ENCODE measurements at places on chromosomes 1 and 21.

GRCh38 chr21:15003463-15004135 lies 61.2 kb downstream of the NRIP1 start:
- no peak for DNase-seq

GRCh38 chr1:16926491-16927073 lies 4.9 kb downstream of the CROCC start:
- DNase-seq, result no peak

GRCh38 chr1:180230416-180230790 lies 339 bp downstream of the LHX4 start:
- DNase-seq, result no peak

- no peak for DNase-seq
These were observed 461.8 kb upstream of the CXADR start for GRCh38 chr21:17051054-17051453.

DNA sequence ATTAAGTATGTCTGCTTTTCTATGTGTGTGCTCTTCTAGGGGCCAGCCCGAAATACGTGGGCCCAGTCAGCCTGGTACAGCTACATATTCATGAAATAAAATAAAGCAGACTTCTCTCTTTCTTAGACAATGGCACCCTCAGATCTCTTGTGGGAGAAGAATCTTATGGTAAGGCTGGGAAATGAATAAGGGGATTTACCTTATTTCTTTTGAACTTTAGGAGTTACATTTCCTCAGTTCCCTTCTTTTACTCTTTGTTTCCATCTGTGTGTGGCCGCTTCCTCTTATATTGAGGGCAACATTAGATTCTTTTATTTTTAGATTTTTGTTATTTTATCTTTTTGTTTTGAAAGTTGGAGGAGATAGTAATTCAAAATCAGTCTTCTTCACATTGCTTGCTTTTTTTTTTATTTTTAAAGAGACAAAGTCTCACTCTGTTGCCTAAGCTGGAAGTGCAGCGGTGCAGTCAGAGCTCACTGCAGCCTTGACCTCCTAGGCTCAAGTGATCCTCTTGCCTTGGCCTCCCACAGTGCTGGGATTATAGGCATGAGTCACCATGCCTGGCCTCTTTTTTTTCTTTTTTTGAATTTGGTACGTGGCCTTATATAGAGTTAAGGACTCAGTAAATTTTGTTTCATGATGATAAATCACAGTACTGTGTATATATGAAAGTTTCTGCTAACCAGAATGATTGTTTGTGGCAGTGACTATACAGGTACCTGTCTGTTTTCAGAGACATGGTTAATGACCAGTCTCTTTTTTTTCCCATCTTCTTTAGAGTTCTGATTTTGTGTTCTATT lies 9.1 kb downstream of the LAMC1 start:
- DNase-seq, result no peak

GRCh38 chr1:7810395-7810794 lies 26.3 kb downstream of the PER3 start:
- no peak for DNase-seq

- no peak for DNase-seq
These were observed 124.7 kb downstream of the RYR2 start for GRCh38 chr1:237166593-237167101.

DNA sequence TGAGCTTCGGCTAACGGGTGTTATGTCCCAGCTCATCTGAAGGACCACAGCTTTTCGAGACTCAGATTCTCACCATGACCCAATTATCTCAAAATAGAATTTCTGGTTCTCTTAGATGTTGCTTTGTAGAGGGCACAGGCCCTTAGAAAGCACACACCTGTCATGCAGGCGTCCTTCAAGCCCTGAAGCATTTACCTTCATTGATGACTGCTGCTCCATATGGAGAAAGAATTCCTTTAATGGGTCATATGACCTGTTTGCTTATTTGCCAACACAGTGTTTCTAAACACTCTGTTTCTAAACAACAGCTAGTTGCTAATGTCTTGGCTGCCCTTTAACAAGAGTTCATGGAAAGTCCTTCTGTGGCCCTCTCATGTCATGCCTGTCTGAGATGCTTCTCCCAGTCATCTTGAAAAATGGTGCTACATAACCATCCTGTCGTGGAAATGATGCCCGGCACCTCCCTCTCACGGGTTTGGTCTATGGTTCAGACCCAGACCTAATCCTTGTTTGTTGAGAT lies 495.7 kb downstream of the KIF26B start:
- no peak for DNase-seq

DNA sequence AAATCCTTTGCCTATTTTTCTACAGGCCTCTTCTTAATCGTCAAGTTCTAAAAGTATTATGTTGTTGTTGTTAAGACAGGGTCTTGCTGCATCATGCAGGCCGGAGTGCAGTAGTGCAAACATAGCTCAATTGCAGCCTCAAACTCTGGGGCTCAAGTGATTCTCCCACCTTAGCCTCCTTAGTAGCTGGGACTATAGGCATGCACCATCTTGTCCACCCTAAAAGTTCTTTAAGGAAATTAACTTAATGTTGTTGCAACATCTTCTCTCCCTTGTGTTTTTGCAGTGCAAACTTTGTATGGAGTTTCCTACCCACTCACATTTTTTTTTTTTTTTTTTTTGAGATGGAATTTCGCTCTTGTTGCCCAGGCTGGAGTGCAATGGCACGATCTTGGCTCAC lies 4.1 kb upstream of the VHLL start:
- no peak for DNase-seq

- no peak for DNase-seq
These were observed 296.3 kb downstream of the SMYD3 start for GRCh38 chr1:246210756-246211155.

GRCh38 chr1:221736714-221737113 lies 5.2 kb downstream of the DUSP10 start:
- no peak for DNase-seq

GRCh38 chr21:46205766-46206162 lies 21.5 kb upstream of the SPATC1L start:
- no peak for DNase-seq

DNA sequence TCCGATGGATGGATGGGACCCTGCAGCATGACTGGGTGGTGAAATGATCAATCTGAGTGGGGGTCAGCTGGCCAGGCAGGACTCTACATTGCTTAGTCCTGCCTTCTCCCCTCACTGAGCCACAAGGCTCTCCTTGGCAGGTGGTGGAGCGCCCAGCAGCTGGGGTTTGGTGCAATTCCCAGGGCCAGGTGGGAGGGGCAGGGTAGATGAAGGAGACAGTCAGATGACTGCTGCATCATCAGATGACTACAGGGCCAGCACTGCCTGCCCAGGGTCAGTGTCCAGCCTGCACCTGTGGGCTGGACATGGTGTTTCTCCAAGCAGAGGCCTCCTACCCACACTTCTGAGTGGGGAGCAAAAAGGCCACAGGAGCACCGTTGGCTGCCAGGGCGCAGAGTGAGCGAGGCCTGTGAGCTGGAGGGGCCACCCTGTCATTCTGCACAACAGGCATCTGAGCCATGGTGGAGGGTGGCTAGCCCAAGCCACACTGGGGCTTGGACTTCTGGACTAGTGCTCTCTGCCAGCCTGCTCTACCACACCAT lies 103.9 kb upstream of the EDN2 start:
- DNase-seq, result no peak

- no peak for DNase-seq
These were observed 26.3 kb upstream of the SLC5A9 start for GRCh38 chr1:48196237-48196636.

DNA sequence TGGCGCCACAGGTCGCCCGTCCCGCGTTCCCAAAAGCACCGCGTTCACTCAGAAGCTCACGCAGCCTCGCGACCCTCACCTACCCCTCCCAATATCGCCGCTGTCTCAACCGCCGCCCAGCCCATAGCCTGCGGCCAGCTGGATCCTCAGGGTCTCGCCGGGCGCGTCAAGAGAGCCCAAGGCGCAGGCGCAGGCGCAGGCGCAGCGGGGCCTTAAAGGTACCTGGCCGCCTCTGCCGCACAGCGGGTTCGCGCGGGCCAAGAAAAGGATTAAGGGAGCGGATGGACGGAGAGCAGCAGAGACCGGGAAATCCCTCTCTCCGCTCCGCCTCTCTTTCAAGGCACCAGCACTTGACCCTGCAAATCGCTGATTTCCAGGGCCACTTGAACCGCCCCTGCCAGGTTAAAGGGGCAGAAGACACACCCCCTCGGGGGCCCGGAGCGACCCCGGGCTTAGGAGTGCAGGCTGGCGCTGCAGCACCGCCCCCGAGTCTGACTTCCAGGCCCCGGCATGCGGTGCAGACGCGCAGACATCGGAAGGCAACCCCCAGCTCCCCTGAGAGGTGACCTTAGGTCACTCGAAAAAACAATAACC lies at the start of gene NBPF20:
TSS of gene NBPF20 (minus strand) at position 168 of the 594 bp plus-strand sequence. CDS start 20,331 bp downstream, outside the sequence.
- DNase-seq, result peak; percentile 65

DNA sequence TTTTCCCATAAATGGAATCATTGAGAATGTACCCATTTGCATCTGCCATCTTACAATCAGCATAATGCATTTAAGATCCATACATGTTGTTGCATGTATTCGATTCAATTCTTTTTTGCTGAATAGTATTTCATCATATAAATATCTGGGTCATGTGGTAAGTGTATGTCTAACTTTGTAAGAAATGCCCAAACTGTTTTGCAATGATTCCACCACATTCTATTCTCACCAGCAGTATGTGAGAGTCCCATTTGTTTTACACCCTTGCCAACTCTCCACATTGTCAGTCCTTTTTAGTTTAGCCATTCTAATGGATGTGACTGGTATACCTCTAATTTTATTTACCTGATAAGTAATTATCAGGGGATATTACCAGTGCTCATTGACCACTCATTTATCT lies 115.8 kb upstream of the PBX1 start:
- DNase-seq, result no peak

DNA sequence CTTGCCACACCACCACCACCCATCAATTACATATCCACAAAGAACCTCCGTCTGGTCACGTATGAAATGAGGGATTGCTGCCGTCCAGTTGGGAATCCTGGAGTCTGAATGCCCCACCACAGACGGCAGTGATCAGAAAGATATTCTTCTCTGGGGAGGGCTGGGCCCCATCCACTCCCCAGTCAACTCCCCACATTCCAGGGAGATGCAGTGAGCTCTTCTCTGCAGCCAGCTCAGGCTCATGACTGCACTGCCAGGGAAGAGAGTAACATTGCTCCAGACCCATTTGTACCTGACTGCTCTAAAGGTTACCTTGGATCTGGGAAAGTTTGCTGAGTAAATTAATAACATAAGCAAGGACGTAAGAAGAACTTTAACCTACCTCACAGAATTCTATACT lies 18.3 kb downstream of the DEGS1 start:
- no peak for DNase-seq

GRCh38 chr21:37172646-37173045 lies 94.5 kb downstream of the VPS26C start:
- no peak for DNase-seq

DNA sequence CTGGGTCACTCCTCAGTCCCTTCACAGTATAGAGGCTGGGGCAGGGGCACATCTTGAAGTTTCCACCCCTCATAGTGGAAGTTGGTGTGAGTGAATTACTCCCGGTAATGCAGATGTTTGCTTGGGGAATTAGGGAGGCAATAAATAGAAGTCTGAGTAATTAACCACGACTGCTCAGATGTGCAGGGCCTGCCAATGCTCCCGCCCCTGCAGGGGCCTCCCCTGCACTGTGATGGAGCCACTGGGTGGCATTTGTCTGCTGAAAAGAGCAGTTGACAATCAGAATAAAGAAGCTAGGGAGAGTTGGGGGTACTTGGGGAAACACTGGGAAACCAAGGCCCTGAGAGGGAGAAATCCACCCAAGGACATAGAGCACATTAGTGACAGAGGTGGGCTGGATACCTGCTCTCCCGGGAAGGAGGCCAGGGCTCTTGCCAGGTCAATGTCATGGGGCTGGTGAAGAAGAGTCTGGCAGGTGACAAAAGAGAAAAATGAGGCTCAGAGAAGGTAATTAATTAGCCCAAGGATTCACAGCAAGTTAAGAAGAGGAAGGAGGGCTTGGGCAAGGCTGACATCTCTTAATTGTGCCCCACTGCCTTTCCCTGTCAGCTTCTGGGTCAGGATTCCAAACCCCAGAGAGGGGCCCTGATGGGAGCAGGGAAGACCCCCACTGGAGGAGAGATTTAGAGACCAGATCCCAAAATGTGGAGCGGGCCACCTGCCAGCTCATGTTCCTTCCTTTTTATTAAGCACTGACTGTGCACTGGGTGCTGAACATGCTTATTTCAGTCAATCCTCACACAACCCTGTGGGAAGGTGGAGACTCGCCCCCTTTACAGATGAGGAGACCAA lies 436.2 kb downstream of the MATN1 start:
- DNase-seq, result no peak

- DNase-seq, result no peak
These were observed 22.2 kb upstream of the GNG12 start for GRCh38 chr1:67855444-67855843.

GRCh38 chr1:24301785-24302175 lies 17.4 kb upstream of the GRHL3 start:
- DNase-seq, result no peak

DNA sequence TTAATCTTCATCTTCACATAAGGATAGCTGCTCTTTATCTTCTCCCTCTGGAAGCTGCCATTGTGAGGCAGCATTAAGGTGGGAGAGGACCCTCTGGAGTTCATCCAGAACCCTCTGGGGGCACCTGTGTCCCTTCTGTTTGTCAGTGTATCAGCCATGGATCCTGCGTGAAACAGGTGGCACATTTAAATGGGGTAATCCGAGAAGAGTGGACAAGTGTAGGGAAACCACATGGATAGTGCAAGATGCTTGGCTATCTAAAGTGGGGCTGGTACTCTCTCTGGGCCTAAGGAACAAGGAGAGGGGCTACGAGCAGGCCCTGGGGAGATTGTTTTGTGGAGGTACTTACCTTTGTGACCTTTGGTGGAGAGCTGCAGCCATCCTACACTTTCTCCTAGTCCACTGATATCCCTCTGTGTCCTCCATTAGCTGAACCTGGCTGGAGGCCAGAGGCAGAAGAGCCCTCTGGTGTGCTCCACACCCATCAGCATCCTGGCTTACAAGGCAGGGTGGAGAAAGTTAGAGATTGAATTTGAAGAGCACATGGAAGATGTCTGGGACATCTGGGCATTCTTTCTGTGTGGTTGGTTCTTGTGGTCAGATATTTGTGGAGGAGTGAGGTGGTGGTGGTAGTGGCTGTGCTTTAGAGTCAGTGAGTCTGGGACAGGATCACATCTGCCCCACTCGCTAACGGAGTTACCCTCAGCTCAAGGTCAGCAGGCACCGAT lies 117.7 kb downstream of the FGGY start:
- no peak for DNase-seq

GRCh38 chr1:10932088-10932487 lies 80.4 kb upstream of the TARDBP start:
- DNase-seq, result no peak

GRCh38 chr1:198155253-198155652 lies 1.5 kb upstream of the NEK7 start:
- no peak for DNase-seq

GRCh38 chr21:34693192-34693810 lies 24.5 kb downstream of the CLIC6 start:
- DNase-seq, result no peak

GRCh38 chr1:32518976-32519375 lies 20.3 kb upstream of the ZBTB8A start:
- no peak for DNase-seq

DNA sequence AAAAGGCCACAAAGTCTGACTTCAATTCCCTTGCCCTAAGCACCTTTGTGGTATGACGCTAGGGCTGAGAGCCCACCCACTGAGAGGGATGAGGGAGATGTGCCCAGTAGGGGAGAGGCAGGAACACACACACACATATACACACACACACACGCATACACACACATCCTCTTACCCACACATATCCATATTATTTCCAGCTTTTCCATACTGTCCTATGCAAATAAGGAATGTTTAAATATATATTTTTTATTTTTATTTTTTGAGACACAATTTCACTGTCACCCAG lies 3.0 kb downstream of the RAB25 start:
- DNase-seq, result no peak

GRCh38 chr1:61852670-61853015 lies 110.4 kb downstream of the PATJ start:
- no peak for DNase-seq

- no peak for DNase-seq
These were observed 87.8 kb downstream of the NMNAT2 start for GRCh38 chr1:183330335-183330734.

Data from stimulated activated CD4-positive, alpha-beta T cell treated with anti-CD3 and anti-CD28 coated beads, Interleukin-1b, Interleukin-23, amount 100 ng/mL, for 1 hour (primary cell).